ENCODE measurements at places on chromosomes 11 and 22.

DNA sequence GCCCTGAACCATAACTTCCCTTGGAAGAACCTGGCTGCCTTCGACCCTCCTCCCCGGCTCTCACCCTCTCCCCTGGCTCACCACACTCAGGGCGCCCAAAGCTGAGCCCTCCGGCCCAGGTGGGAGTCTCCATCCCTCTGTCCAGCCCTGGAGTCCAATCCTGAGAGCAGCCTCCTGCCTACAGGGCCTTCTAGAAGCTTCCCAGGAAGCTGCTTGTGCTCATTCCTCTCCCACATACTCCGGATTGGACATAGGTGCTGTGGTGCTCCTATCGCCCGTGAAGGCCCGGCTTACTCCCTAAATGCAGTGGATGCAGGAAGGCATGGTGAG is 1332.0 kb downstream of the BRD1 start:
- DNase-seq: peak; percentile 84

DNA sequence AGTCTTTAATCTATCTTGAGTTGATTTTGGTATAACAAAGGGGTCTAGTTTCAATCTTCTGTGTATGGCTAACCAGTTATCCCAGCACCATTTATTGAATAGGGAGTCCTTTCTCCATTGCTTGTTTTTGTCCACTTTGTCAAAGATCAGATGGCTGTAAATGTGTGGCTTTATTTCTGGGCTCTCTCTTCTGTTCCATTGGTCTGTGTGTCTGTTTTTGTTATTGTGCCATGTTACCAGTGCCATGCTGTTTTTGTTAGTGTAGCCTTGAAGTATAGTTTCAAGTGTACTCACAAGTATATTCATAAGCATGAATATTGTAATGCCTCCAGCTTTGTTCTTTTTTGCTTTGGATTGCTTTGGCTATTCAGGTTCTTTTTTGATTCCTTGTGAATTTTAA is 159.6 kb downstream of the TBC1D22A start:
- DNase-seq: no peak

- peak; percentile 72 for DNase-seq
These were observed 90.4 kb upstream of the SHISAL1 start for GRCh38 chr22:44403166-44403565.

DNA sequence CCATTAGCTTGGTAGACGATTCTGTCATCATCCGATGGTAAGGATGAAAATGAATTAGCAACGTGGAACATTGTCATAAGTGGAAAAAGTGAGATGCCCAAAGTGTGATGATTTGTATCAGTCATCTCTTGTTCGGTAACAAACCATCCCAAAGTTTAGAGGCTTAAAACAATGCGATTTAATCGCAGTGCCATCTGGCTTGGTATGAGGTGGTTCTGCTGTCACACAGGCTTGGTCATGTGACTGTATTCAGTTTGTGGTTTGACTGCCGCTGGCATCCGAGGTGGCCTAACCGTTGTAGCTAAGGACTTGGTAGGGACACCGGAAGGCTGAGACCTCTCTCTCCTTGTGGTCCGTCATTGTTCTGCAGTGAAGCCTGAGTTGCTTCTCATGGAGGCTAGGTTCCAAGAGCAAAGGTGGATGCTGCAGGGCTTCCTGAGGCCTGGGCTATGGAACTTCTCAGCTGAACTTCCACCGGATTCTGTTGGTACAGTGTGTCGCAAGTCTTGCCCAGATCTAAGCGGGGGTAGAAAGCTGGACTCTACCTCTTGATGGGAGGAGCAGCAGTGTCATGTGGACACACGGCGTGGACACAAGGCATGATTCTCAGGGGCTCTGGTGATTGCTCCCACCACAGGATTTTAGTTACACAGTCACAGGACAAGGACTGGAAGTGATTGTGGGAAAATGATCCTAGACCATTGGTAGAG is 36.3 kb downstream of the BCR start:
- peak; percentile 42 for DNase-seq

GRCh38 chr11:111604392-111605009 is 2.3 kb downstream of the SIK2 start:
- DNase-seq: no peak

DNA sequence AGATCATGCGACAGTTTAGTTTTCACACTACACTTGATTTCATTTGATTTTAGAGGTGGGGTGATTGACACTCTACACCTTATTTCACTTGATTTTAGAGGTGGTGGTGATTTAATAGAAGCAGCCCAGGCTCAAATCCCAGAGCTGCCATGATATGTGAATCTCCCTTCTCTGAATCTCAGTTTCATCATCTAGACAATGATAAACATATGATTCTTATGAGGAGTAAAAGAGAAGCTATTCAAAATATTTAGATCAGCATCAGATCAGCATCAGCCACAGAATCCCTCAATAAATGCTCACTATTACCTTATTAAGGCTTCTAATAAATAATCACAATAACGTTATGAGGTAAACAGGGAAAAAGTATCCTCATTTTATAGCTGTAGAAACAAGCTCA is 98.8 kb downstream of the MSANTD4 start:
- no peak for DNase-seq

DNA sequence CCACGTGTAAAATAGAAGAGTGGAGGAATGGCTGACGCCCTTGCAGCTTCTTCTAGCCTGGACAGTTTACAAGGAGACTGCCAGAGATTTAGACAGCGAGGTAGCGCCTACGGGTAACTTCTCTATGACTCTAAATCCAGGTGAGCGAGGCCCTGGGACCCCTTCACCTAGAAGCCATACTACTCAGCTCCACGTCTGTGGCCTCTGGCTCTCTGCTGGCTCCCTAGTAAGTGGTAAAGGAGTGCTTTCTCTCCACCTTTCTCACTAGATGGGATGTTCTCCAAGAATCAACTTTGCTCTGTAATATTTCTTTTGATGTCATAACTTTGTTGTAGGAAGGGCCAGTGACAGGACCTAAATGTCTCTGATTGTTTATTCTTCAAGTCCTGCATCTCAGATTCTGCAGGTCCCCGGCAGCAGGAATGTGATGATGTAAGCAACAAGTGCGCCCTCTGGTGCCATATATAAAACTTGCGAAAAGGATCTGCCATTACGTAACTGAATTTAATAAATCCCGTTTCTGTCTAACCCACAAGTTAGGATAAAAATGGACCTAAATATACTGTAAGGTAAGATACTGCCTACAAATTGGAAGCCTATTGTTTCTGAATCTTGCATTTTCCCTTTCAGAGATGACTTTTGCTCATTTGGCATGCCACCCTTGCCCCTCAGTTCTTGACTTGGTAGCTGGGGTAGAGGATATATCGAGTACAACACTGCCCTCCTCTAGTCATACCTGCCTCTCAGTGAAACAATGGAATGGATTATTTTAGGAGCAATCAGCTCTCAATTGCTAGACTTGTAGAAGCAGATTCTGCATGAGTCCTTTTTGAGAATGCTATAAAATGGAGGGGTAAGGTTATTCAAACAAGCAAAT is 11.0 kb upstream of the PTPN5 start:
- no peak for DNase-seq

DNA sequence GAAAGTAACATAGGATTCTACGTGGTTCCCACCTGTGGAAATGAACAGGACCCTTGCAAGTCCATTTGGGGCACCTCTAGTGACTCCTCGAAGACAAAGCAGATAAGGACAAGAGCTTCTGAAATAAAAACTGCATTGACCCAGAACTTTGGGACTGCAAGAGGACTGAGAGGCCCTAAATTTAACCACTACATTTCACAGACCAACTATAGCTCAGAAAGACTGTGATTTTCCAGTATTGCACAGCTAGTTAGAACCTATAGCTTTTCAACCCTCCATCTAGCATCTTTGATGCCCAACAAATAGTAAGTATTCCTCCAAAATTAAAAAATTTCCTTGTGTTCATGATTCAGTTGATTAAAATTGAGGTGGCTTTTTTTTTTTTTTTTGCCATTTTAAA is 107.6 kb upstream of the CD44 start:
- DNase-seq: no peak

GRCh38 chr22:16965083-16965482 is 42.9 kb downstream of the GAB4 start:
- DNase-seq: peak; percentile 56

- DNase-seq: no peak
These were observed 609.9 kb downstream of the INSC start for GRCh38 chr11:15724601-15725000.

GRCh38 chr11:23124996-23125395 is 264.7 kb upstream of the CCDC179 start:
- no peak for DNase-seq

DNA sequence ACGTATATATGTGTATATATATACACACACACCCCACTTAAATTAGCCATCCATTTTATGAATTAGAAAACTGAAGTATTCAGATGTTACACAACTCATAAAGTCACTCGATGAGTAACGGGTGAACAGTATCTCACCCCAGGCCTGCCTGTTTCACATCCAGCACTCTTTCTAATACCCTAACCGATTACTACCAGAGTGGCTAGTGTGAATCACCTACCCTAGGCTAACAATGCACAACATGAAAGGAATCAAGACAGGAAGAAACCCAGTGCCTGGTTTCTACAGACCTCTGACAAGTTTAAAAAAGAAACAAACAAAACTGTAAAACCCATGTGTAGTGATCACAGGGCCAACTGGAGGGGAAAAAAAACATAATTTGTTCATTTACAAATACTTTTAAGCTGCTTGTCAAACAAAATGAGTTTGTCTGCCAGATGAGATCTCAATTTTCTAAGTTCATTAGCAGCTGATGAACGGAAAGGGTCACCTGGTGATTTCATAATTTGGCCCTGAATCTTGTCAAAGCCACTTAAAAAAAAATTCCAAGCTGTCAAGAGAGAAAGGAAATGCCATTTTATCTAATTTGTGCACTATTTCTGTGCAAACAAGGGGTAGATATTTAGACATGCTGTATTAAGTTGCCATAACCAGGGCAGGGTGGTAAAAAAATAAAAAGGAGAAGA is 134.8 kb downstream of the LARGE1 start:
- no peak for DNase-seq

DNA sequence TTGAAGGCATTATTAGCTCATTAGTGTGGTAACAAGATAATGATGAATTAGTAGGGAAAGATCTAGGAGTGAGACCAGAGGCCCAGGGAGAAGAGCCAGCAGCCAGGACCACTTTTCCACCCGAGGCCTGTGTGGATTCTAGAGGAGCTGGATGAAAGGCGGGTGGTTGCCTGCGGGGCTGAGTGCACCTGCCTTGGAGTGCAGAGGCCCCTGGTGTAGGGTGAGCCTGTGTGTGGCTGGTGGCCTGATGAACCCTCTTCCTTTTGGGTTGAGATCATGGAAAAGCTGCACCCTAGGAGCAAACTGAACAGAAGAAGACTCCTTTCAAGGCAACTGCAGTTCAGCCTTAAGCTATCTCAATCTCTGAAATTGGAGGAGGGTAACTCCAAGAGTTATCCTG is 5.9 kb upstream of the TP53AIP1 start:
- DNase-seq: no peak

- no peak for DNase-seq
These were observed 26.6 kb upstream of the CRTAM start for GRCh38 chr11:122811721-122812120.

DNA sequence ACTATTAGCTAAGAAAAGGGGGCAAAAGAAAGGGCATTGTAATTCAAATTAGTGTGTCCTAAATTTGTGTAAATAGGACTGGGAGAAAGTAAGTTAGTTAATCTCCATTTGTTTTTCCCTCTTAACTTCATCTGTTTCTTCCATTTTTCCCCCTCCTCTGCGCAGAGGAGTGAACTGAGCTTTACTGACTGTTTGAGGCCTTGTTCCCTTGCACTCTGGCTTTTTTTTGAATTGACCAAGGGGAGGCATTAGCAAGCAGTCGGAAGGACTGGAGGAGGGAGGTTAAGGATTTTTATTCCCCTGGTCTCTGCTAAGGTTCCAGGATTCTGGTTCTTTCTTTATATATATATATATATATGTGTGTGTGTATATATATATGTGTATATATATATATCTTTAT is 15.2 kb upstream of the FANCF start:
- no peak for DNase-seq

- no peak for DNase-seq
These were observed 9.4 kb downstream of the LHFPL7 start for GRCh38 chr22:24937114-24937513.

- no peak for DNase-seq
These were observed 83.9 kb downstream of the UVRAG start for GRCh38 chr11:75898871-75899270.

DNA sequence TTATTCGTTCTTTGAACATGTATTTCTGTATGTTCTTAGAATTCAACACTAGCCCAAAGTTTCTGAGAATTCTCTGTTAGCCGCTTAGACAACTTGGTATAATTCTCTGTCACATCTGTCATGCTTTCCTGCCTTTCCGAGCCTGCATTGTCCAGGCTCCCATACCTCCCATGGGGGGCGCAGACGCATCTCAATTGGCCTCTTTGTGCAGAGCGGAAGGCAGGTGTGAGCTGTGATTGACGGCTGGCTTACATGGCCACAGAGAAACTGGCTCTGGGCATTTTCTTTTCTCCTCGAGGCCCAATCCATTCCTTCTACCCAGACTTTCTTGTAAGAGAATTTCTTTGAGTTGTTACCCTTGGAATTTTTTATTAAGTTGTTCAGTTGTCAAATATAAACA is 132.7 kb upstream of the SESN3 start:
- DNase-seq: no peak

- DNase-seq: no peak
These were observed 3.1 kb downstream of the FOSL1 start for GRCh38 chr11:65897020-65897471.

GRCh38 chr11:2791521-2792380 is 92.0 kb upstream of the KCNQ1OT1 start:
- DNase-seq: peak; percentile 82

GRCh38 chr11:77449060-77449521 is 24.8 kb downstream of the PAK1 start:
- no peak for DNase-seq

- no peak for DNase-seq
These were observed 385 bp downstream of the TST start for GRCh38 chr22:37018815-37019308.

- DNase-seq: no peak
These were observed 191.5 kb downstream of the CEP164 start for GRCh38 chr11:117519170-117519569.

DNA sequence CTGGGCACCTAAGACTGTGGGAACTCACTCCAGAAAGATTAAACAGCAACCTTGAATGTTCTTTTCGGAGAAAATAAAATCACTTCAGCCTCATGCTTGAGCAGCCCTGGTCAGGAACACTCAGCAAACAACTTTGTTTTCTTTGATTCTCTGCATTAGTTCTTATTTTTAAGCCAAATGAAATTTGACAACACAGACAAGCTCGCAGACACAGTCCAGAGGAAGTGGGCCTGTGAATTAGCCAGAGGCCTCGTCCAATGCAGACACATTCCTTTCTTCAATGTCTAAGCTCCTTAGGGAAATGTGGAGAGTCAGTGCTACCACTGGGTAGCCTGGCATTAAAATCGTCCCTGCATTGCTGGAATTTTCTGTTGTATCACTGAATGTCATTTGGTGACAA is 62.9 kb upstream of the CSNK2A3 start:
- no peak for DNase-seq

DNA sequence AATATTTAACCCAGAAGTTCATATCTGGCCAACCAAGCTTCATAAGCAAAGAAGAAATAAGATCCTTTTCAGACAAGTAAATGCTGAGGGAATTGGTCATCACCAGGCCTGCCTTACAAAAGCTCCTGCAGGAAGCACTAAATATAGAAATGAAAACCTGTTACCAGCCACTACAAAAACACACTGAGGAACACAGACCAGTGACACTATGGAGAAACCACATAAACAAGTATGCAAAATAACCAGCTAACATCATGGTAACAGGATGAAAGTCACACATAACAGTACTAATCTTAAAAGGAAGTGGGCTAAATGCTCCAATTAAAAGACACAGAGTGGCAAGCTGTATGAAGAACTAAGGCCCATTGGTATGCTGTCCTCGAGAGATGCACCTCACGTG is 311.4 kb downstream of the DYNC2H1 start:
- DNase-seq: no peak

Measured in chondrocyte (in vitro differentiated cells).